ENCODE measurements at places on chromosomes 7 and 10.

DNA sequence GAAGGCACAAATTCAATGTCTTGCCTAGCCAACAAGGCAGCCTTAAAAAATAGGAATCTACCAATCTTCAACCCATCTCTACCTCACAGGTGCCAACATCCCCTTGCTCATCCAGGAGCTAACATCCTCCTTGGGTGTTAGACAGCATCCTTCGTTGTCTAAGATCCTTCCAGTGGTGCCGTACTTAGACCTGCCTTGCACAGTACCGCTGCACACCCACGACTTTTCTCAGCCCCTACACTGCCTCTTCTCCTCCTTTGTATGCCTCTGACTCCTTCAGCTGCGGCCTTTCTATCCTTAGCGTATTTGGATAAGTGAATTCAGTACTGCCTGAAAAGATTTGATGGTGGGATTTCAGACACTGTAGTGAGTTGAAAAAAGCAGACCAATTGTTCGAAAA, 15.9 kb upstream of the PRTFDC1 start:
- no peak for DNase-seq

GRCh38 chr7:67655168-67655567, 658.5 kb downstream of the TYW1 start:
- no peak for DNase-seq

GRCh38 chr10:51915031-51915542, 215.7 kb upstream of the CSTF2T start:
- DNase-seq: no peak

DNA sequence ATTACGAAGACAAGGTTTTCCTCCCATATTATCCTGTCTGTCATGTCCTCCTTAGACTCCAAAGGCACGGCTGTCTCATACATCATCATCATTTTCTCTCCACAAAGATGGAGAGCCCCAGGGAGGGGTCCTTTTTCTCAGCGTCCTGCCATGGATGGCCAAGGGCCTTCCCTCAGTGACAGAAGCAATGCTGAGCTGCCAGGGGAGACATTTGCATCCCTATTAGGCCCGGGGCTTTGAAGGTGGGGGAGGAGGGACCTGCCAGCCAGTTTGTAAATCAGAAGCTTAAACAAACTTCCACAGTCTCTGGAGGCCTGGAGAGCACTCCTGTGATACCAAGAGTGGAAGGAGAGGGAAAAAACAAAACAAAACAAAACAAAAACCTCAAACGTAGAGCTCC, 112.4 kb upstream of the ADO start:
- DNase-seq: no peak

GRCh38 chr10:31112961-31113360, 81.3 kb upstream of the ZNF438 start:
- no peak for DNase-seq

Measured in activated T-cell treated with anti-CD3 and anti-CD28 coated beads, Interleukin-2, amount 50 U/mL, for 48 hours (primary cell).